ENCODE measurements at places on chromosomes 12 and 14.

GRCh38 chr14:90274808-90275457, 18.6 kb downstream of the PSMC1 start:
- no peak for DNase-seq

GRCh38 chr12:42421844-42422779, 96.1 kb downstream of the PPHLN1 start:
- no peak for DNase-seq

- DNase-seq = no peak
Measured at GRCh38 chr12:77891518-77892147, 60.9 kb downstream of the NAV3 start.

DNA sequence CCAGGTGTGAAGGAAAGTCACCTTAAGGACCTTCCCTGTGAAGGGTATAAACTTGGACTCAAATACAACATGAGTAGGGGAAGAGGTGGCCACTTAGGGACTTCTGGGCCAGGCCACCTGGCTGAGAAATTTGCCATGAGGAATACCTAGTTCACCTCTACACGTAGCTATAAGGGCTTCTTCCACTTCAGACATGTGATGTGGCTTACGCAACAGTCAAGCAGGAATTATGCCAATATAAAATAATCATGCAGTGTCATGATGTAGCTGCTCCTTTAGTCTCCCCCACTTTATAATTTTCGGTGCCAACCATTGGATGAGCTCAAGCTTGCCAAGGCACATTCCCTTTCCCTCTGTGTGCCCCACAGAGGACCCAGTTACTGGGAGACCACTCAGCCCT, 166.6 kb upstream of the BCL2L14 start:
- no peak for DNase-seq

DNA sequence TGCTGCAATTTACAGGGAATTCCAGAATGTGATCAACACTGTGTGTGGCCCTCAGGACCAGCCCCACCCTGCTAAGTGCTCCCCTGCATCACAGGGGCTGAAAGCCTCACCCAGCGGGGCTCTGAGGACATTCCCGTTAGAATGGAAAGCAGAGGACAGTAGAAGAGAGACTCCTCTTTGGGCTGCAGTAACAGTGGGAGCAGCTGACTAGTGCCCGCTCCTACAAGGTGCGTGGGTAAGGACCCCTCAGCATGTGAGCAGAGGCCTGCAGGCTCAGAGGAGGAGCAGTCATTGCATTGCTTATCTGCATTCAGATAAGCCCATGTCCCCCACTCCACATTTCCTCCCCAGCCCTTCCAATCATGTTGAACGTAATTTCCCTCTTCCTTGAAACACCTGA, 120.1 kb downstream of the ITPR2 start:
- DNase-seq = no peak

GRCh38 chr14:57833323-57833722, 32.6 kb downstream of the SLC35F4 start:
- DNase-seq = no peak

- peak; percentile 63 for DNase-seq
Measured at GRCh38 chr14:101476916-101477553, 84.3 kb upstream of the DIO3 start.

DNA sequence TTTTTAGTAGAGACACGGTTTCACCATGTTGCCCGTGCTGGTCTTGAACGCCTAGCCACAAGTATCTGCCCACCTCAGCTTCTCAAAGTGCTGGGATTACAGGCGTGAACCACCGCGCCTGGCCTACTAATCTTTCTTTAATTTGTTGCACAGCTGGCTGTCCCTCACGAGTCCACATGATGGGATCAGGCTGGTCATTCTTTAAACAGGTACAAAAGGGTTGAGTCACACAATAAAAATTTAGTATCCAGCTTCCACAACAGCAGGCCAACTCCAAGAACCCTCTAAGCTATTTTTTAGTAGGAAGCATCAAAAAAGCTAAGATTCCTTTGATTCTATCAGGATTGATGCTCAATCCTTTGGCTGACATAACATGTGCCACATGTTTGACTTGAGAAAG, 17.8 kb downstream of the SINHCAF start:
- DNase-seq = no peak

- DNase-seq = no peak
Measured at GRCh38 chr14:53412819-53413675, 259.9 kb upstream of the DDHD1 start.

DNA sequence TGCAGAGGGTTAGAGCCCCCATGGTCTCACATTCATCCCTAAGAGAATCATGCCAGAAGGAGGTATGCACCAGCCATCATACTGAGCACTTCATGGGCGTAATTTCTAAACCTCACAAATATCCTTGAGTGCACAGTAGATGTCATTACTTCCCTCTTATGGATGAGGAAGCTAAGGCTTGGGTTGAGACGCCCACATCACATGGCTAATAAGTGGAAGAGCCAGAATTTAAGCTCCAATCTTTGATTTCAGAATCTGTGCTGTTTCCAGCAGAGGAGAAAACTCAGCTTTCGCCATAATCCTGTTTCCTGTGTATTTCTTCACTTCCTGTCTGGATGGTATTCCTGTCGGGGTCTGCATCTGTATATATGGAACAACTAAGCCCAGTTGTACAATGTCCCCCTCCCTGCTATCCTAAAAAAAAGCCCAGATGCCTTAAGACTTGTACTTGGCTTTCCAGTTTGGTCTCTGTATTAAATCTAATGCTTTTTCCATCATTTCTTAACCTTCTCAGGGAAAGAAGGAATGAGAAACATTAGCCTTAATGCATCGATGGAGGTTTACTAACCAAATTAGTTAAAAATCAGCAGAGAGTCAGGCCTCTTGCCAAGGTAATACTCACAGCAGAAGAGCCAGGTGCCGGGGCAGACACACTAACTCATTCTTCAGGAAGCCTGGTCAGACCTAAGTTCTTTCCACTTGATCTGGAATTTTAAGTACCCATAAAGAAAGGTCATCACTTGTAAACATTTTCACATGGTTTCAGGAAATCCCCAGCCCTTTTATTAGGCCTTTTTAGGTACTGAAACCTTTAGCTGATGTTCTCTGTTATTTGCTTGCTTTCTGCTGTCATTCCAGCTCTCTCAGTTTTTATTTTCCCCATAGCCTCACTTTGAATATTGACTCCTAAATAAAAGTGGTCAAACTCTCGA, 5.3 kb downstream of the ISCU start:
- no peak for DNase-seq

- DNase-seq = no peak
Measured at GRCh38 chr12:123946152-123946515, 26.5 kb downstream of the CCDC92 start.

DNA sequence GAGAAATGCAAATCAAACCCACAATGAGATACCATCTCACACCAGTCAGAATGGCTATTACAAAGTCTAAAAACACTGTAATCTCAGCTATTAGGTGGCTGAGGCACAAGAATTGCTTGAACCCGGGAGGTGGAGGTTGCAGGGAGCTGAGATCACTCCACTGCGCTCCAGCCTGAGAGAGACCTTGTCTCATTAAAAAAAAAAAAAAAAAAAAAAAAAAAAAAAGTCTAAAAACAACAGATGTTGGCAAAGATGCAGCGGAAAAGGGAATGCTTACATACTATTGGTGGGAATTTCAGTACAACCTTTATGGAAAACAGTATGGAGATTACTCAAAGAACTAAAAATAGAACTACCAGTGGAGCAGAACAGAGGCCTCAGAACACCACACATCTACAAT, 19.0 kb upstream of the ATF7 start:
- DNase-seq = no peak

GRCh38 chr12:89067421-89068187, 284.7 kb downstream of the DUSP6 start:
- no peak for DNase-seq

DNA sequence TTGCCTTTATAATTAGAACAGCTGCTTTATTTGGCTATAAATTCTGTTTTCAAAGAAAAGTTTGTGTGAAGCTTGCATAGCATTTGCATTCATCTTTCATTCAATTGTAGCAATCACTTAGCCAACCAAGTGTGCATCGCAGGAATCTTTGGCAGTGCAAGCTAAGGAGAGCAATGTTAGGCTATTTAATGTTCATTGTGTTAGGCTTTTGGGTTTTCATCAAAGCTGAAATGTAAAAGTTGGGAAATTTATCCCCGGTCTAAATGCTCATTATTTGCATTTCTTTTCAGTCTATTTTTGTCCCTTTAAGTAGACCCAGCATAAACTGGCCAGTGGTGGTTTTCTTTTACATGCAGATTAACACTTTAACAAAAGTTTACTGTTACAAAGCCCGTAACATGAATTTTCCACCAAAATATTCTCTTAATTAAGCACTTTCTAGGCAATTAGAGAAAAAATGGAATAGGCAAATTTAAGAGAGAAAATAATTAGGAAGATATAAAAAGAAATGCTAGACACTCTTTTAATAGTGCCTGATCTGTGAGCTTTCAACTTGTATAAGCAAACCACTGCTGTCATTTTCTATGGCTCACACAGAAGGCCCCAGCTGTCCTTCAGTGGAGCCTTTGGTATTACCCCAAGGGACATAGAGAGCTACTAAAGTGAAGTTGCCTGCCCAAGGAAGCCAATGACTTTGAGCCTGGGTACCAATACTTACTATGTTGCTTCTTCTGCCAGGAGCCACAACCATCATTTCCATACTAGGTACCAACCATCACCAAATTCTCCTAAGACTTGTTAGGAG, 898.9 kb upstream of the SEL1L start:
- no peak for DNase-seq

DNA sequence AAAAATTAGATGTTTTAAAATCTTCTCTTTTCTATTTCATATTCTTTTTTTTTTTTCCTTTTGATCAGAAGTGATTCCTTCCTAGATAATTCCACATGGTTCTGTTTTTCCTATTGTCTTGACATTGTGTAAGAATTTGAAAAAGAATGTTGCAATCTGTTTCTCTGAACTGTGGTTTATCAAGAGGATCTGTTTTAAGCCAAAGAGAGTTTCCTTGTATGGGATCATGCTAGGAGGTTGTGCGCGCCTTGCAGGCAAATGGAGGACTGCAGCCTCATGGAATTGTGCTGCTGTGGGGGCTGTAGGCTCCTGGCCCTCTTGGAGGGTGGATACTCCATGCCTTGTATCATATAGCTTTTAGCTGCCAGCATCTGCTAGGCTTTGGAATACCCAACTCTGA, 43.3 kb upstream of the MBIP start:
- no peak for DNase-seq

DNA sequence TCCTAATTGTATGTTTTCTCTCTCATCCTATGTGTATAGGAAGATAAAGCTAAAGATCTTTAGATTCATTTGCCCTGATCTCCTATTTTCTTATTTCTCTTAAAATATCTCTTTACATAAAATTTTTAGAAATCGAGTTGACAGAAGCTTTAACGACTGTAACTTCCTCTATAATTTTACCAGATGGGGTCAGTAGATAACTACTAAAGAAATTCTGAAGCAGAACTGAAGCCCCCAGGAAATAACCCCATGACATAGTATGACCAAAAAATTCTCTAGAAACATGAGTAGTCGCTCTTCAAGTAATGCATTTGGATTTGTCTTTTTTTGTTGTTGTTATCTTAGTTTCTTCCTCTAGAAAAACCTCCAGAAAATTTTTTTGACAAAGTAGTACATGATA, 288.0 kb downstream of the ERC1 start:
- DNase-seq = no peak

DNA sequence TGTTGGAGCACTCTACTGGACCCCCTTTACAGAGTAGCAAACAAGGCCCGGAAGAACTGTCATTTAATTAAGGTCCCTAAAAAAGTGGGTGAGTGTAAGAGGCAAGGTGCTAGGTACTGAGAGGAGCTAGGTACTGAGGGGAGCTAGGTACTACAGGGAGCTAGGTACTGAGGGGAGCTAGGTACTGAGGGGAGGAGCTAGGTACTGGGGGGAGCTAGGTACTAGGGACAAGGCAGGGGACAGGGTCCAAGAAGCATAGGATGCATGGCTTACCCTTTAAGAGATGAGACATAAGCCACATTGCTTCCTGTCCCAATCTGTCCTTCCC, 4.9 kb downstream of the KRT5 start:
- no peak for DNase-seq

DNA sequence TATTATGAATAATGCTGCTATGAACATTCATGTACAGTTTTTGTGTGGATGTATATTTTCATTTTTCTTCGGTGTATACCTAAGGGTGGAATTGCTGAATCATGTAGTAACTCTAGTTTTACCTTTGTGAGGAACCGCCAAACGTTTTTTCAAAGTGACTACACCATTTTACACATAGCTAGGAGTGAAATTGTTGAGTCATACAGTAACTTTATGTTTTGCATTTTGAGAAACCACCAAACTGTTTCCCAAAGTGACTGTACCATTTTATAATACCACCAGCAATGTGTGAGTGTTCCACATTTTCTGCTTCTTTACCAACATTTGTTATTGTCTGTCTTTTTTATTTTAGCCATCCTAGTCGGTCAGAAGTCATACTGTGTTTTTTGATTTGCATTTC, 3.1 kb upstream of the TPH2 start:
- no peak for DNase-seq
